ENCODE measurements at places on chromosomes 12 and 14.

- no peak for DNase-seq
Measured at GRCh38 chr12:102314821-102315220, 117.2 kb upstream of the PMCH start.

DNA sequence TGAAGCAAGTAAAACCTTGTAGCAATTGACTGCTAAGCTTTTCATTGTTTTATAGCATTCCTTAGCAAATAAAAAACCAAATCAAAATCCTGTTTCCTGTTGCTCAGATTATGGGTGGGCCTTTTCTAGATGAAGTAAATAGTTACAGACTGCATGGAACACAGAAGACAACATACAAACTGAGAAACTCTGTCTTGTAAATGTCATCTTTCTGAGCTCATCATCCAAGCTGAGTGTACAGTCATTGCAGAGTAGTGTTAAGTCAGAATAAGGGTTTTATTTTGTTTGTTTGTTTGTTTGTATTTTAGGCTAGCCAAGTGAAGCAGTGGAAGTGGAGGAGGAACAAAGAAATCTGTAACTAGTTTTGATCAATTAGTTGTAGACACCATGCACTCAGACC is 24.4 kb upstream of the BTG1 start:
- no peak for DNase-seq

DNA sequence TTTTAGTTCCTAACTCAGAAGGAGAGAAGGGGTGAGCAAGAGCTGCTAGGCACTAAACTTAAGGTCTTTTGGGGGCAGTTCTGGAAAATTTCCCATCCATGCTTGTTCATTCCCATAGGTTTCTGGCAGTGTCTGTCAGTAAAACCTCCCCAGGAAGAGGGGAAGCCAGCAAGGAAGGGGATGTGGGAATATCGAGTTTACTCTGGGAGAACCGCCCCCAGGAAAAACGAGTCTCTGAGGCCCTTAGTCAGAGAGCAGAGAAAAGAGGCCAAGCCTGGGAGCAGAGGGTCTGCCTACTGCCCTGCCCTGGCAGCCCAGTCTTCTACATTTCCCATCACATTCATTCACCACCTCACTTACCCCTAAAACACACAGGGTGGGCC is 55.9 kb downstream of the TMCC3 start:
- no peak for DNase-seq

GRCh38 chr12:112096667-112097066 is 11.9 kb downstream of the NAA25 start:
- DNase-seq, result no peak

- no peak for DNase-seq
Measured at GRCh38 chr12:116544656-116545055, 14.5 kb upstream of the MAP1LC3B2 start.

- DNase-seq, result no peak
Measured at GRCh38 chr12:109289004-109289403, 20.1 kb downstream of the FOXN4 start.

GRCh38 chr14:94885481-94886155 is 115.7 kb upstream of the GSC start:
- DNase-seq, result no peak

- DNase-seq, result no peak
Measured at GRCh38 chr12:30286345-30286926, 409.2 kb downstream of the IPO8 start.

GRCh38 chr12:102903337-102904007 is 13.6 kb downstream of the PAH start:
- no peak for DNase-seq

DNA sequence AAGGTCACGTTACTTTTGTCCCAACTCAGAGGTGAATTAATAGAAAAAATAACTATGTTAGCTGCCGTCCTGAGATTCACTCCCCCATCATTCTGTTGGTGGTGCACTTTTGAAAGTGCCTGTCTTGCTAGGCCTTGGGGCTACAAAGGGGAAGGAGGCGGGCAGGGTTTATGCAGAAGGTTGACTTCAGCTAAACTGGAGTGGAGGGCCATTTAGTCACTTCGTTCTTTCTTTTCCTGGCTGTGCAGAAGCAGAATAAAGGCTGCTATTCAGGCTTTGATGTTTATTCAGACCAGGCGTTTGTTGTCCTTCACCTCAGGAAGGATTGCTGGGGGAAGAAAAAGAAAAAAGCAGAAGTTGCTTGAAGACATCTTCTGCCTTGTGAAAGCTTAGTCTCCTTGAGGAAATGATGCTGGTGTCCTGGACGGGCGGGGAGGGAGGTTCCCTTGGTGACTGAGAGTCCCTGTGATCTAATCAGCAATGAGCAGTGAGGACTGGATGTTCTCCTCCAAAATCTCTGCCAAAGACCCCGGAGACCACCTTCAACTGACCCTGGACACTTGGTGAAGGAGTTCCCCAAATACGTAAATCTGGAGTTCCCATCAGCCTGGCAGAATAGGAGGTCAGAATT is 4.0 kb downstream of the GLT1D1 start:
- DNase-seq, result no peak

DNA sequence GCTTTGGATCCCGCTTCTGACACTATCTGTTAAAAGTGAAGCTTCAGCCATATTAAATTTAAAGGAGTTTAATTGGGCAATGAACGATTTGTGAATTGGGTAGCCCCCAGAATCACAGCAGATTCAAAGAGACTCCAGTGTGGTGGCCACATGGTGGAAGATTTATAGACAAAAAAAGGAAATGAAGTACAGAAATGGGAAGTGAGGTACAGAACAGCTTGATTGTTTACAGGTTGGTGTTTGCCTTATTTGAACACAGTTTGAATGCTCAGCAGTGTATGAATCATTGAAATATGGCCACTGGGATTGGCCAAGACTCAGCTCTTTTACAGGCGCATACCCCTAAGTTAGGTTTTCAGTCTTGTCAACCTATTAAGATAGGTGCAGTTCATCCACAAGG is 21.9 kb downstream of the CCDC91 start:
- DNase-seq, result no peak

- DNase-seq, result no peak
Measured at GRCh38 chr14:66003082-66003730, 483.0 kb upstream of the CCDC196 start.

Measured in activated CD4-positive, alpha-beta T cell treated with anti-CD3 and anti-CD28 coated beads for 24 hours (primary cell).